ENCODE measurements at places on chromosomes 7 and 10.

- peak; percentile 55 for DNase-seq
Observed at GRCh38 chr10:59839576-59839975, 66.8 kb downstream of the CCDC6 start.

DNA sequence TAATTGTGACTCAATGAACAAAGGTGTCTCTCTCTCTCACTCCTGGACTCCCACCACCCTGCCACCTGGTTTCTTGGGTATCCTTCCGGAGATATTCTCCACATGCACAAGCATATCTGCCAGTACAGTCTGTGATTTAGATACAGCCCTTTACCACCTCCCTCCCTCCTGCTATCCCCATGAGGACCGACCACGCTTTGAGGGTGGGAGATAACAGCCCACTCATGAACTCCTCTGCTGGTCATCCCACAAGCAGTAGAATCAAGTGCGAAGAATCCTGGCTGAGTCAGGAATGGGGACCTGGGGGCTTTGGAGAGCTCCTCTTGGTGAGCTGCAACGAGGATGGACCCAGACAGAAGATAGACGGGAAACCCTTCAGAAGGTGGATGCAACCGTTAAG lies 28.2 kb upstream of the MXI1 start:
- DNase-seq: no peak

DNA sequence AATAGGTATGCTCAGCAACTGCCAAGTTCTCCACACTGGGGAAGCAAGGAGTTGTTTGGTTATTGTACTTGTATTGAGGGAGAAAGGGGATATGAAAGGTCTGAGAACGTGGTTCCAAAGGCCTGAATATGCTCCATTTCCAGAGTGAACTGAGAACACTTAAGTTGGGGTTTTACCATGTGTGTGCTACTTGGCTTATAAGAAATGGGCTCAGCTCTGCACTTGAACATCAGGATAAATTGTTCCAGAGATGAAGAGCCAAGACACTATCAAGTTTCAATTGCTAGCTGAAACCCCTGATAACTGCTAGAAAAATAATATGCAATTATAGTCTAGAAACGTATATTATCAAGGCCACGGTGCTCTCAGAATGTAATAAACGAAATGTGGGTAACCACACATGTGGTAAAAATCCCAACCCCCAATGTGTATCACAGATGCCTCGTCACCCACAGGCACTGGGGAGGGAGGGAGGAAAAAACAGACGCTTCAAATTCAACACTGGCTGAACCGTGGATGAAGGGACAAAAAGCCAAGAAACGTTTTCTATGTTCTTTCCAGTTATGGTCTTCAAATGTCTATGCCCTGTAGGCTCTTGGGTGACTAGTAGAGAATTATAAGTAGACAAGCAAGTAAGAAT lies 16.3 kb downstream of the ELMO1 start:
- DNase-seq: no peak

DNA sequence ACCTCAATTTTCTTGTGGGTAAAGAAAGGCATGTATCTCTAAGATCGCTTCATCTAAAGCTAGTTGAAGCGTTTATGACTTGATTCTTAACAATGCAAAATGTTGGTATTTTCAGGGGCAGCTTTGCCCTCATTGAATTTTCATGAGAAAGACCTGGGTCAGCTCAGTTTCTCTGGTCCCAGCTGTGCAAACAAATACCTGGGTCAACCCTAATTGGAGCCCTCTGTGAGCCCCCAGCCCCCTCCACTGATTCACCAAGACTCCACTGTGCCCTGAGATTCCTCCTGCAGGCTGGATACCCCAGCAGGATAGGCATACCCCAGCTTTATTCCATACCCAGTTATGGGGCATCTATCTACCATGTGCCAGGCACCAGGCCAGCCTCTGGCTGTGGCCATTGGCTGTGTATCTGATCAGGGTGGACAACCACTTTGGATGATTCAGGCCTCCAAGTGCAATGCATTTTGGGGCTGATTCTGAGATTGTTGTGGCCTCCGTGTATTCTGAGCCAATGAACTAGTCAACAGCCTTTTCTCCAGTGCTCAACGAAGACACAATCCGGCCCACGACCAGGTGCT lies 201.9 kb downstream of the MYOF start:
- DNase-seq: no peak

DNA sequence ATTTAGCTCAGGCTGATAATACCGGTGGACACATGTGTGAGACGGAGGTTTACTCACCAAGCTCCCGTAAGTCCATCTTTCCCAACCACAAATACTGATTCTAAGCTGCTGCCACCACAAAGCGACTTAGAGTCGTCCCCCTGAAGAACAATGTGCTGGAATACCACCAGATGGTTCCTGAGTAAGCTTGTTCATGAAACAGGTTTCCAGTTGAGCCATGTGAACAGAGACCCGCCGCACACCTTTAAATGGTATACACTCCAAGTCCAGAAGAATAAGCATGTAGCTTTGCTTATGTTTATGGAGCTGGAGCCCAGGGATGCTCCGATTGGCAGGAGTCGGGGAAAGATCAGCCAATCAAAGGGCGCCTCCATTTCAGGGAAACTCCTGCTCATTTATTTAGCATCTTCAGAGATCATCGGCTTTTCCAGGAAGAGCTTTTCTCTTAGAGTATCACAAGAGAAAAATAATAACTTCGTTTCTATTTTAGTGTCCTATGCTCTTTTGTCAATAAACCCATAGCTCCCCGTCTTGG lies 261.6 kb upstream of the AOAH start:
- no peak for DNase-seq

- DNase-seq: peak; percentile 22
Observed at GRCh38 chr7:85413718-85414117, 226.9 kb upstream of the SEMA3D start.

DNA sequence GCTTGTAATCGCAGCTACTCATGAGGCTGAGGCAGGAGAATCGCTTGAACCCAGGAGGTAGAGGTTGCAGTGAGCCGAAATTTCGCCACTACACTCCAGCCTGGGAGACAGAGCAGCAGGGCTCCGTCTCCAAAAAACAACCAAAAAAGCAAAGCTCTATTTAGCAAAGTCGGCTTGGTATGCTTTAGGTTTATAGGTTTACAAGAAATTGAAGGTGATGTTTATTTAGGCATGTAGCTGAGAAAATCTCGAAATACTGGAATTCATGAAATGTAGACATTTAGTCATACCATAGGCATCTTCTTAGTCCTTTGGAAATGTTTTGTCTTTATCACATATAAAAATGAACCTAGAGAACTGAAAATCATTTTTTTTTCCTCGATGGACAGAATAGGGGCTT lies 453.8 kb upstream of the ANKRD30A start:
- peak; percentile 82 for DNase-seq

Measured in fibroblast of upper back skin (primary cell).